CD4-positive, alpha-beta T cell (primary cell): ENCODE measurements at places on chromosomes 5 and 9.

DNA sequence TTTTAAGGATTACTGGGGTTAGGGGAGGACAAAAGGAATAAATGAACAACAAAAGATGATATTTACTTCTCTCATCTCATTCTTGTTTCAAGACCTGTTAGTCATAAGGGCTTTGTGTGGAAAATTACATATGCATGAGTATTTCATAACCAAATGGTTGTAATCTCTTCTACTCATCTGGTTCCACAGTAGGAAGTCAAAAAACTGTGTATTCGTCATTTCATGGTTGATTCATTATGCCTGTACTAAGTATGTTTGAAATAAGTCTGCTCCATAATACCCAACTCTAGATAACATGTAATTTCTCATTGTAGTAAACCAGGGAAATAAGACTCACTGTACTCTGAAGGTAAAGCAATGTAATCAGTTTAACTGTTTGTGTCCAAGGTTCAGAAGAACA, 212.9 kb downstream of the ARRDC3 start:
- DNase-seq, result no peak

- no peak for DNase-seq
Observed at GRCh38 chr5:135488727-135489465, 36.7 kb upstream of the TIFAB start.

DNA sequence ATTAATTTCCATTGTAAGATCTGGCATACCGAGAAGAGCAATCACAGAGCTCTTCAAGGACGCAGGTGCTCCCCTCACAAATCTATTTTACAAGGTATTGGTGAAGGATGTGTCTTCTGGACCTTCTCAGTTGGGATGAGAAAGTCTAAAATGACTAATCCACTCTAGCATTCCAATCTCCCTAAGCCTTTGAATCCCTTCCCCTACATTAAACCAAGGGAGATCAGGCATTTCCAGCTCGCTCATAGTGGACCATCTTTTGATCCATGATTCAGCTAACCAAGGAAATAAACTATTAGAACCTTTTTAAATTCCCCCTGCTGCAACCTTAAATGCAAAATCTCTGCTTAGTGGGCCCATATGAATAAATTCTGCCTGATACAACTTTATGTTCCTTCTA, 95.9 kb upstream of the FBN2 start:
- no peak for DNase-seq

- DNase-seq, result no peak
Observed at GRCh38 chr5:34827588-34828506, 11.1 kb upstream of the TTC23L start.

GRCh38 chr5:135568246-135568645, 10.5 kb downstream of the CXCL14 start:
- DNase-seq, result no peak

- DNase-seq, result no peak
Observed at GRCh38 chr5:136090319-136090718, 42.3 kb upstream of the SMAD5 start.

DNA sequence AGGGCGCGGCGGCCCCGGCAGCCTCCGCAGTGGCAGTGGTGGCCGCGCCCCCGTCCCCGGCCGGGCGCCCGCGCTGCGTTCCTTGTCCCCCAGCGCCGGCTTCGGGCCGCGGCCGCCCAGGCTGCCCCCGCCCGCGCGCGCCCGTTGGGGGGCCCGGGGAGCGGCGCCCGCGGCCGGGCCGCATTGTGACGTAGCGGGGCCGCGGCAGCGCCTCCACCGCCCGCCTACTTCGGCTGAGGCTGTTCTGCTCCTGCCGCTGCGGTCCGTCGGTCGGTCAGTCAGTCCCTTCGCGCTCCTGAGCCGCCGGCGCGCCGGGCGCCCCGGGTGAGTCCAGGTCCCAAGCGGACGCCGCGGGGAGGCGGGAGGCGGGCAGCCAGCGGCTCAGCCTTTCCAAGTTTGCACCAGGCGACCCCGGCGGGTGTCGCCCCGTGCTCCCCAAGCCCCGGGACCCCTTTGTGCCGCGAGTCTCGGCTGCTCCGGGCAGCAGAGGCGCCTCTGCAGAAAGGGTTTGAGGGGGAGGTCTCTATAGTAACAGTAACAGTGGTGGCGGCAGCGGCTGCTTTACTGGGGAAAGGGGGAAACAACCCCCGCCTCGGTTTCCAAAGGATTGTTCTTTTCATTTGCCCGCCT, at the start of gene SNCAIP:
SNCAIP (plus strand) TSS at position 277 of the 630 bp plus-strand sequence. CDS start 78,898 bp downstream, outside the sequence.
- DNase-seq, result no peak

- no peak for DNase-seq
Observed at GRCh38 chr9:127248241-127248640, 16.3 kb upstream of the GARNL3 start.

DNA sequence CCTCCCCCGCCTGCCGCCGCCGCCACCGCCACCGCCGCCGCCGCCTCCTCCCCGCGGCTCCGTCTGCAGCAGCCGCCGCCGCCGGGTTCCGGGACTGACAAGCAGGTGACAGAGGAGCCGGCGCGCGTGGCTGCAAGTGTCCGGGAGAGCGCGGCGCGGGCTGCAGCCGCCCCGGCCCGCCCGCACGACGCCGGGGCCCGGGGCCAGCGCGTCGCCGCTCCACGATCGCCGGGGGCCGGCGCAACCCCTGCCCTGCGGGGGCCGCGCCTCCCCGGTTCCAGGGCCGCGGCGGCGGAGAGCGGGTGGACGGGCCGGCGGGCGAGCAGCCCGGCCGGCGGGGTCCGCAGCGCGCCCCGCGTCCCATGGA, 343 bp downstream of the LMX1B start:
- DNase-seq, result no peak

- DNase-seq, result no peak
Observed at GRCh38 chr5:97067296-97067850, 75.0 kb downstream of the LIX1 start.

DNA sequence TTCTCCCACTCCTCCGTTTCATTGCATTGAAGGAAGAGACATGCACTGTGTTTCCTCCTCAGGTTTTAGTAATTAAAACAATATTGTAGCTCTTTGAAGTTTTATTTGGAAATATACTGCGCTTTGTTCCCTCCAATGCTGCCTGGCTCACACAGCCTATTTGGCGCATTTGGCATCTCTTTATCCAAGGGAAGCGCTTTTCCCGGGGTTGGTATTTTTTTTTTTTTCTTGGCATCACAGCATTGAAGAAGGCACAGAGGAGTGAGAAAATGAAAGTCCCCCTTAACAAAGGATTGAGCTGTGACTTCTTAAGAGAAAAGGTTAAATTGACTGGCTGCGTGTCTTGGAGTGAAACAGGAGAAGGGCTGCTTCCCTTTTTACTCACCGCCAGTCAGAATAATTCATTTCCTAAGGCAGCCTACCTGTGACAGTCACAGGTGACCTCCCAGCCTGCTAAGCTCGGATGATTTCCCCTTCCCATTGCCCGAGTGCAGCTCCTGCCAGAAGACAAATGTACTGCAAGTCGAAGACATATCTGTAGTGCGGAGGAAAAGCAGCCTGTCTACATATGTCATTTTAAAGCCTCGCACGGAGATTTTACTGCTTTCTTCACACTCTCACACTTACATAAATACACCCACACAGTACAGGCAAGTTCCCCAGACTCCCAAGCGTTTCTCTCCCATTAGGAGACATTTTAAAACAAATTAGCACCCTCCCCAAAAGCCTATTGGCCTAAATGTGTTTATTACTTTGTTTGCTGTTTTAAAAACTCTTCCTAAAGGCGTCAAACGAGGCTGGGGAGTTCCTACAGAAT, 665.5 kb upstream of the ZNF608 start:
- DNase-seq, result no peak

DNA sequence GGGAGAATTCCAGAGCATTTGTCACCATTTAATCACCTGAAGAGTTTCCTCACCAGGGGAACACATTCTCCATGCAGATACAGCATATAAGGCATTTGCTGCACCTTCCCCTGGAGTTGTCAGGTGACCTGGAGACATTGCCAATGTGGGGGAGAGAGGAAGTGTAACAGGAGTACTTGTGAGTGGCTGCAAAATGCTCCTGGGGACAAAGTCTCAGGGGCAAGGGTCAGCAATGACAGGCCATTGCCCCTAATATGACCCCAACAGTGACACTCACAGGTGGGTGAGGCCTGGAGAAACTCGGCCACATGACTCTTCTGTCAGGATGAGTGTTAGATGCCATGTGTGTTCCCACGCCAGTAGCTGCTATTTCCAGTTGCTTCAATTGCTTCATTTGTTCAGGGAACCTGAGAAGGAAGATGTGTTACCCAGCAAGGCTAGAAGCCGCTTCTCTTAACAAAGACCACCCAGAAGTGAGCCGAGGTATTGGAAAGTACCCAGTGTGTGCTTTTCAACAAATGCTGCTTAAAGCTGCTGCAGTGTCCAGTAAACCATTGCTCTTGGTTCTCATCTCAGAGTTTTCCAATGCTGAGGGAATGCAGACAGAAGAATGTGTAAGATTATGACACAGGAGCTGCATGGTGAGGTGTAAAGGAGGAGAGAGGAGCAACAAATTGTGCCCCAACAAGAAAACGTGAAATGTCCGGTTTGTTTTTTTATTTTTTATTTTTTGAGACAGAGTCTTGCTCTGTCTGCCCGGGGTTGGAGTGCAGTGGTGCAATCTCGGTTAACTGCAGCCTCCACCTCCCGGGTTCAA, 128.2 kb upstream of the SLC44A1 start:
- no peak for DNase-seq

- DNase-seq, result no peak
Observed at GRCh38 chr5:175842506-175842905, 28.9 kb upstream of the CPLX2 start.

GRCh38 chr5:89128092-89128491, 245.1 kb upstream of the MEF2C start:
- no peak for DNase-seq

GRCh38 chr9:6665628-6666027, 20.1 kb upstream of the GLDC start:
- DNase-seq, result no peak

DNA sequence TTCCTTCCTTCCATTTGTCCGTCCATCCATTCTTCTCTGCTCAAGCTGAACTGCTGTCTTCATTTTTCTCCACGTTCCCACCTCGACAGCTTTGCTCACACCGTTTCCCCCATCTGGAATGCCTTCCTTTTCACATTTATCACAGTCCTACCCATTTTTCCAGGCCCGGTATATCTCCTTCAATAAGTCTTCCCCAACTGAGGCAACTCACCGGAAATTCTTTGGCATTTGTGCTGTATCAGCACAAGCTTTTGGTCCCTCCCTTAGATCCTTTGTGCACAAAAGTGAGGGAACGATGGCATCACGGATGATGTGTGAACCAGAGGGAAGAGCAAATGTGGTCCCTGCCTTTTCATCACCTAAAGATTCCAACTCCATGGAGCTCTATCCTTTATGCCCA, 45.6 kb upstream of the INSYN2B start:
- no peak for DNase-seq

- DNase-seq, result peak; percentile 79
Observed at GRCh38 chr9:120755810-120756434, 37.3 kb downstream of the FBXW2 start.

- no peak for DNase-seq
Observed at GRCh38 chr5:169450464-169450863, 133.1 kb upstream of the SPDL1 start.

GRCh38 chr5:179768326-179769085, 25.3 kb upstream of the LTC4S start:
- DNase-seq, result no peak

- no peak for DNase-seq
Observed at GRCh38 chr5:14342306-14342705, 199.2 kb downstream of the TRIO start.

DNA sequence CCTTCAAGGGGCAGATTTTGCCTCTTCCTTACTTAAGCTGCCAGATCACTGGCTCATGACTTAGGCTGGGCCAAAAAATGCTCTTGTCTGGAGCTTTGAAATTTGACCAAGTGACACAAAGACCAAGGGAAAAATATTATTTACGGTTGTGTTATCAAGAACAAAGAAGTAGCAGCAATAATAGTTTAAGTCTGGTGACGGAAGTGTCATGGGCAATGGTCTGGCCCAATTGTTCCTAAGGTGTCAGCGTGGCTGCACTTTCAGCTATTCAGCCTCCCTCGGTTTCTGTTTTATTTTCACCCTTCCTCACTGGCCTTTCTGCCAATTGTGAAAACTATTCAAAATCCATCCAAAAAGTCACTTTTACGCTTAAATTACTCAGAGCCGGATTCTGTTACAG, 185.3 kb downstream of the CDH18 start:
- DNase-seq, result no peak

- no peak for DNase-seq
Observed at GRCh38 chr5:177328545-177329231, 17.0 kb upstream of the MXD3 start.

DNA sequence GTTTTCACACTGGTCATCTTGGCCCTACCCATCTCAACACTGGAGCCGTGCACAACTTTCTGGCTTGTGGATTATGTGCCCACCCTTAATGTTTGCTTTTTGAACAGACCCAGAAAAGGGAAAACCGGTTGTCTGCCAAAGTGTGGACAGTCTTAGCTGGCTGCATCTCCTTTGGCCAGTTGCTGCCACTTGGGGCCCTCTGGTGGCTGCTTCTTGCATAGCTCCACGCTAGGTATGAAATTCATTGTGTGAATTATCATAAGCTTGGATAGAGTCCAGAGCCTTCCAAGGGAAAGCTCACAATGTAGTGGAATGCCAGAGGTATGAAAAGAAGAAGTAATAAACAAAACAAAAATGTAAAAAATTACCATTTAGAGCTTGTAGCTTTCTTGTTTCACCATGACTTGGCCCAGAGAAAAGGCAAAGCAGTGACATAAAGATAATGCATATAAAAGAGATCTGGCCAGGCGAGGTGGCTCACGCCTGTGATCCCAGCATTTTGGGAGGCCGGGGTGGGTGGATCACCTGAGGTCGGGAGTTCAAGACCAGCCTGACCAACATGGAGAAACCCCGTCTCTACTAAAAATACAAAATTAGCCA, 12.5 kb upstream of the SLC36A3 start:
- peak; percentile 11 for DNase-seq

GRCh38 chr5:148902478-148902877, 76.1 kb downstream of the ADRB2 start:
- DNase-seq, result no peak

DNA sequence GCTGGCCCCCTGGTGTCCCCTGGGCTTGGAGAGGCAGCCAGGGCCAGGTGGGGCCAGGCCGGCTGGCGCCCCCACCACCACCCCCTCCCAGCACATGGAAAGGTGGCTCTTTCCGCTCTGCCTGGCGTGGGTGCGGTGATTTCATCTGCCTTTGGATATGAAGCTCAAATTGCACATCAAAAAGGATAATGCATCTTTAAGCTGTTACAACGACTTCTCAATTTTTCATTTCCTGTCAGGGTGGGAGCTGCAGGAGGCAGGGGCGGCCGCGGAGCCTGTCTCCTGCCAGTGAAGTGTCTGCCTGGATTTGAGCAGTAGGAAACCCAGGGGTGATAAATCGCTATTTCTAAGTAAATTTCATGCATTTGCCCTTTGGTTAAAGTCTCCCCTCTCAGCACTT, 169.2 kb upstream of the MVB12B start:
- no peak for DNase-seq

DNA sequence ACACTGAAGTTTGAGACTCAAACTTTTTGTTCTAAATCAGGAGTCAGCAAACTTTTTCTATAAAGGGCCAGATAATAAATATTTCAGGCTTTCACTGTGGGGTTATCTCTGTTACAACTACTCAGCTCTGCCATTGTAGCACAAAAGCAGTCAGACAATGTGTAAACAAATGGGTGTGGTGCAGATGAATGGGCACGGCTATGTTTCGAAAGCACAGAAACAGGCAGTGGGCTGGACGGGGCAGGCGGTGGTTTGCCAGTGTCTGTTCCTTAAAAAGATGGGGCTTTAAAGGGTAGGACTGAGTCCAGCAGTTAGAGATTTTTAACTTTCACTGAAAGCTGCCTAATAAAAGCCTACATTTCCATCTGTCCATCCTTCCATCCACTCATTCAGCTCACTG, 48.9 kb downstream of the PFDN1 start:
- no peak for DNase-seq

GRCh38 chr5:145768863-145769262, 66.3 kb downstream of the PRELID2 start:
- DNase-seq, result no peak
